Vagina (tissue), 2 donors: ENCODE measurements at places on chromosomes 4 and X.

GRCh38 chr4:141133999-141134995, 1.0 kb upstream of the RNF150 start:
- no peak for DNase-seq

DNA sequence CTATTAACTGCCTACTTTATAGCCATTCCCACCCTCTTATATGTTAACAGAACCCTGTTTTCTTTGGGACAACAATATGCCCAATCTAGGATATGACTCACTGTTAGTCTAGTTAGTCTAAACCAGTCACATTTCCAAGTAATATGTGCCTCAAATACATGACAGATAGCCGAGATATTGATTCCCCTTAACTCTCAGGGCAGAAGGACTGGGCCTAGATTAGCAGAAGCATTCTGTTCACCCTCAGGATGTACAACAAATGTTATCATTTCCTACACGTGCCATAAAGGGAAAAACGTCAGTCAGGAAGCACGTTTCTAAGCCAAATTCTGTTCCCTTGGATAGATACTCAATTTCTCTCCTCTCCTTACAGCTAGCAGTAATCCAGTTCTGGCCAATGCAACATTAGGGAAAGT, 114.1 kb downstream of the SLC10A7 start:
- no peak for DNase-seq

DNA sequence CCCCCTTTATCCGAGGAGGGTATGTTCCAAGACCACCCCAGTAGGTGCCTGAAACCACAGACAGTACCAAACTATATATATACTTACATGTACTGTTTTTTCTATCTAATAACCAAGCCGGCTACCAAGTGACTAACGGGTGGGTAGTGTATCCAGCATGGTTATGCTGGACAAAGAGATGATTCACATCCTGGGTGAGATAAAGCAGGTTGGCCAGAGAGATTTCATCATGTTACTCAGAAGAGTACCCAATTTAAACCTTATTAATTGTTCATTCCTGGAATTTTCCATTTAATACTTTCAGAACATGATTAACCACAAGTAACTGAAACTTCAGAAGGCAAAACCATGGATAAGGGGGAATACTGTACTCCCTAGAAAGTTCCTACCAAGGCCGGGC, 46.5 kb downstream of the RFC1 start:
- DNase-seq: no peak

DNA sequence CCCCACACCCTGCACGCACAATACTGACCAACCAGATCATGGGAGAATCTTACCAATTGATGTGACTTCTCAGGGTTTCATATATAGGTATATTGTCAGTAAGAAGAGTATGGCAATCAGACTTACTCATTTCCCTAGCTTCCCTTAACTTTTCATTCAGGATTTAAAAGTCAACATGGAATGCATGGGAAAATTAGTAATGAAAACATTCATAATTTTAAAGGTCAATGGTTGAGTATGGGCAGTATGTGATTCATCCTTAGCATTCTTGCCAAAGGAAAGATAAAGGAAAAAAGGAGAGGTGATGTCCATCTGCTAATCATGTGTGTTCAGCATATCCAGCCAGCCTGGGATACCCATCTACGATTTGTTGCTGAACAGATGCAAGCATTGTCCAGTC, 4.0 kb downstream of the DIPK2B start:
- no peak for DNase-seq

- DNase-seq: no peak
These were observed 171.9 kb downstream of the NDST4 start for GRCh38 chr4:114941503-114941902.

- DNase-seq: no peak
These were observed 841 bp downstream of the ACOT9 start for GRCh38 chrX:23742174-23742696.

- no peak for DNase-seq
These were observed 31.2 kb upstream of the NSUN7 start for GRCh38 chr4:40718586-40718985.

GRCh38 chrX:38939067-38939466, 137.8 kb downstream of the MID1IP1 start:
- DNase-seq: no peak

DNA sequence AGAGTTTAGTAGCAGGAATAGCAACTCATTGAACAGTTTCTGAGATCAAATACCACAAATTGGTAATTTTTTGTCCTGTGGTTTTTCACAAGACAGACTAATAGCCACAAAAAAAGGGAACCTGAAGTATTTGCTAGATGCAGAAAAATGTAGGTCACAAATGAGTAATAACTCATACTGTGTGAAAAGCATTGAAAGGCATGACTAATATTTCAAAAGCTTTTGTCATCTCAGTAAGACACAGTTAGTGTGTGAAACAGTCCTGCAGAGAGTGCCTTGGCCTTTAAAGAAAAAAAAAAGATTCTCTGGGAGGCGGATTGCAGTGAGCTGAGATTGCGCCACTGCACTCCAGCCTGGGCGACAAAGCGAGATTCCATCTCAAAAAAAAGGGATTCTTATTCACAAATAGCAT, 31.4 kb upstream of the SLC25A31 start:
- DNase-seq: no peak

DNA sequence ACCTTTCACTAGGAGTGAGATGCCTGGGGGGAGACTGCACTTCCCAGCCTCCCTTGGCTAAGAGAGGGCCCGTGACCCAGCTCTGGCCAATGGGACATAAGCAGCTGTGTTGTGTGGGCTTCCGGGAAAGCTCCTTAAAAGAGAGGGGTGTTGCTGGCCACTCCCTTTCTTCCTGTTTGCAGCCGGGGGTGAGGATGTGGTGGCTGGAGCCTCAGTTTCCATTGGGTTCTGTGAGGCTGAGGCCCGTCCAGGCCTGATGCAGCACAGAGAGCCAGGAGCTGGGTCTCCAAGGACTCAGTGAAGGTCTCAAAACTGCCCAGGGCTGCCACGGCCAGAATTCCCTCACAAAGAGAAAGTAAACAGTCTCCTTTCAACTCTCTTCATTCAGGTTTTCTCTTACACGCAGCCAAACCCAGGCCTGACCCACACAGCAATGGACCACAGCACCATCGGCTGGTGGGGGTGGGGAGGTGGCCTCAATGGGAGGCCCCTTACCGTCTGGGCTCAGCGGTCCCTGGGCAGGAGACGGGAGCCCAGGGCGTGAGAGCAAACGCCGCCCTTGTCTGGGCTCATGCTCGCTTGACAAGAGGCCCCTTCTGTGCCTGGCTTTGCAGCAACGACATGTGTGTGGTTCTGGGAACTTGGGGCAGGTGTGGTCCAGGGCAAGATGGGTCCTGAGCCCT, 6.6 kb downstream of the NKX1-1 start:
- no peak for DNase-seq

GRCh38 chr4:57119054-57119651, 9.0 kb upstream of the IGFBP7 start:
- no peak for DNase-seq

- no peak for DNase-seq
These were observed 443.2 kb upstream of the FRG1 start for GRCh38 chr4:189497516-189497915.

- DNase-seq: no peak
These were observed 142.4 kb downstream of the TMEM164 start for GRCh38 chrX:110145311-110145710.

DNA sequence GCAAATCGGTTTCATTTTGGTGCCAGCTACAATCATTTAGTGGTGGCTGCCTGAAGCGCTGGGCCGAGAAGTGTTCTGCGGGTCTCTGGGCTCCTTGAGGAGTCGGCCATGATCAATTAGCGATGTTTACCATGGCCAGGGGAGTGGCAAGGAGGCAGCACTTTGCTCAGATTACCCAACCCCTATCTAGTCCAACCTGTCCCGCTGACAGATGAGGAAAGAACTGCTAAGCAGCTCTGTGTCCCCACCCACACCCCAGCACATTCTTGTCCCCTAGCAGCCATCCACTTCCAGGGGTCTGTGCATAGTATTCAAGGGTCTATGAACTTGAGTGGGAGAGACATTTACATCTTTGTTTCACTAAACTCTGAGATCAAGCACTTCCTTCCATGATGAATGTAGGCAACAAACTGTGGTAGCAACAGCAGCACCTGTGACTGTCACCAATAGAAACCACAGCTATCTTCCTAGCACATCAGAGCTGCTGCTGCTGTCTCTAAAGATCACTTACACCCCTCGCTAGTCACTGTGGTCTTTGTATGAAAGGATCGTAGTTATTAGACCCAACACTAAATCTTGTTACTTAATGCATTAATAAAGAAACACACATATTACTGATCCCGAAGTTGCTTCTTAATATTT, 331.6 kb downstream of the BCOR start:
- DNase-seq: no peak

DNA sequence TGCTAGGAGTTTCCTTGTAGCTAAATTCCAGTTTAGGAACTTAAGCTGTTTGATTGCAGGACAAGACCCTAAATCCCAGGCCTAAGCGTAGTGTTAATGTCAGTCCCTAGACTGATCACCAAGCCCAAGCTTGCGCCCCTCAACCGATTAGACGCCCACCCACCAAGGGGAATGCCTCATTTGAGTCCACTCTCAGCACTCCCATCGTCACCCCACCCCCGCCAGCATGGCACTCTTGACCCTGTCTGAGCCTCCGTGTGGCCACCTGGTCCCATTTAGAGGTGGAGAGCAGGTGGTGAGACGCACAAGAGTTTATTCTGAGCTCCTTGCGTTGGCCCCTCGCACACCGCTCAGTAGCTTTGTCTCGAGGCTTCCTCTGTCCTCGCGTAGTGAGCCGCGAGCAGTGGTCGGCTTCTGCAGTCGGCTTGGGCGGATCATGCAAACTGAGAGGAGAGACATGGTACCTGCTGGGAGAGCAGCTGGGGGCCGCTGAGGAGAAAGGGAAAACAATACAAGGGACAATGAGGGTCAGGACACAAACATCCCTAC, 48.5 kb upstream of the ZNF157 start:
- DNase-seq: no peak

DNA sequence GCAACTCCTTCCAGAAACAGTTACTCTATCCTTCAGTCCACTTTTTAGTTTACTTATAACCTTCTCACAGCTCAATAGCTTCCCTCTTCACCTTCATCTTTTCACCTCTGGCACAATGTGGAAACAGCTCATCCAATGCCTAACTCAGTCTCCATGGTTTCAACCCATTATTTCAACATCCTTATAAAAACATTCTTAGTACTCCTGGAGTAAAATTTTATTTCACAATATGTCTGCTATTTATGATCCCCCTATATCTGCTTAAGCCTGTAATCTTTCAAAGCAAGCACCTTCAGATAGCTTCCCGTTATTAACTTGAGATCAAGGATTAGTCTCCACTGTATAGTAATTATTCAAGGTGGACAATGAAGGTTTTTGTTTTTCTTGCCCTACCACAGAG, 156.3 kb downstream of the GASK1B start:
- no peak for DNase-seq

DNA sequence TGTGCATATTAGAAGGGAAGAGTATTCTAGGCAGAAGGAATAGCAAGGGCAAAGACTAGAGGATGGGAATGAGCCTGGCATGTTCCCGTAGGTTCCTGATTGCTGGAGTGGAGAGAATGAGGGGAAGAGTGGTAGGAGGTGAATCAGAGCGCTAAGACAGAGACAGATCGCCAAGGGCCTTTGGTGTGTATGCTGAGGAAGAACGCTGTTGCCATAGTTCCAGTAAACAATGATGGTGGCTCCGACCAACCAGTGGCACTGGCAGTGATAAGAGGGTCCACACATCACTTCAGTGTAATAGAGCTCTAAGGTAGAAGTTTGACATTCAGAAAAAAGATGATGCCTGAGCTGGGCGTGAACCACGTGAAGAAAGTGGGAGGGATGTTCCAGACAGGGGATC, 966 bp downstream of the TBC1D25 start:
- DNase-seq: no peak

DNA sequence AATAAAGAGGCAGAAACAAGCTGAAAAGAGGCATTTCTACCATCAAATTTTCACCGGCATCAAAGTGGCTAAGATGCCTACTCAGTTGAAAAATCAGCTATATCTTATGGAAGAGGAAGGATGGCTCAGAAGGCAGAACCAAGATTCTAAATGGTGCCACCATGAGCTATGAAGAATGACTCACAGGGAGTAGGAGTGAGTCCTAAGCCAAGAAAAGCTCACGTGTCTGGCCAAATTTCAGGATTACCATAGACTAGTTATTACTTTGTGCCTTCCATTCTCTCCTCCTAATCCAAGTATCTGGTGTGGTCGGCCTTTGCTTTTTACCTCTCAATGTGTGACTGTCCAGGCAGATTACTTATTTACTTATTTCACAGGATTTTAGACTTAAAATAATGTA, 54.8 kb downstream of the BMP3 start:
- no peak for DNase-seq

GRCh38 chr4:89307446-89308160, at the start of gene GPRIN3:
Gene GPRIN3 (minus strand): TSS chr4:89307800. CDS start chr4:89250110, 57,690 bp downstream.
- no peak for DNase-seq

DNA sequence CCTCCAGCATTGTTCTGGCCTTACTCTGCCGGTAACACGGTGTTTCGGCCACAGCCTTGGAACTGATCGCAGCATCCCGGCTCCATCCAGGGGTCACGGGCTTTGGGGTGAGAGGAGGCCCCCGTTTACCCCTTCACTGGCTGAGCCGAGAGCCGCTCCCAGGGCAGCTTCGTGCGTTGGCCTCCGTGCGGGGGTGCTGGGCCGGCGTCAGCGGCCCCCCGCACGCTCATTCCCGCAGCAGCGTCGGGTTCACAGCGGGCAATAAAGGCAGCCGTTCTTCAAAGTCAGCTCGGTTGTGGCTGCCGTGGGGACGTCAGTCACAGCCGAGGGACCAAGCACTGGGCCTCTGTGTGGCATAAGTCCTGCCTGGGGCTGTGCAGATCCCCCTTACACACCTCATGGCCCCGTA, 25.3 kb upstream of the PLCXD1 start:
- no peak for DNase-seq

- DNase-seq: no peak
These were observed 161.2 kb downstream of the RAPGEF2 start for GRCh38 chr4:159264057-159264456.

- no peak for DNase-seq
These were observed 114.5 kb upstream of the FAM9C start for GRCh38 chrX:13158911-13159310.

GRCh38 chr4:181488926-181489325, 754.3 kb upstream of the TENM3 start:
- no peak for DNase-seq

- no peak for DNase-seq
These were observed 51.8 kb downstream of the GC start for GRCh38 chr4:71732066-71732465.

DNA sequence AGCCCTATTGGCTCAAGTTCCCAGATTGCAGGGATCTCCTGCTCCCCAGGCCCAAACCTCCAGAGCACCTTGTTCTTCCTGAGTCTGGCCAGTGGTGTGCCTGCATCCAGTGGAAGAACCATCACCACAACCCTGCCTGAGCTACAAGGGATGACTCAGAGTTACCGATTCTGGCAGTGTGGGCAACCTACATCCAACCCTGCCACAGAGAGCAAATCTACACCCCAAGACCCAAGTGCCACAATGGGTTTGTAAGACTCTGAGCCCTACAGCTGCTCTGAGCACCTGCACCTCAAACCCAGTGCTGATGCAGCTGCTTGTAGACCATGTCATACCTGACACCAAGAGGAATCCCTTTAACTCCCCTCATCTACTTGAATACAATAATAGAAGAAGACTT, 110.0 kb downstream of the SOWAHB start:
- DNase-seq: no peak
